ENCODE measurements at places on chromosomes 1 and 21. TPM values are rescaled to one million over a fixed set of nuclear protein-coding genes. Genes with fewer than 3 reads are reported as not detected.

FCRL6 gene
- not detected for total RNA-seq

ZNF669 gene
- 8.0 TPM for total RNA-seq

TFF1 gene
- total RNA-seq = not detected

TPRG1L gene
- total RNA-seq = 11.3 TPM

ITLN2 gene
- total RNA-seq = not detected

USH2A gene
- 3.2 TPM for total RNA-seq

MATN1 gene
- total RNA-seq = not detected

AXDND1 gene
- 1.5 TPM for total RNA-seq

TDRKH gene
- 1.7 TPM for total RNA-seq

DIO1 gene
- total RNA-seq = not detected

PBX1 gene
- total RNA-seq = 3.2 TPM

OR6N1 gene
- not detected for total RNA-seq

KCNQ4 gene
- total RNA-seq = under 0.01 TPM

CYYR1 gene
- total RNA-seq = not detected

CHIA gene
- total RNA-seq = not detected

NCMAP gene
- under 0.01 TPM for total RNA-seq

GFI1 gene
- total RNA-seq = under 0.01 TPM

HAO2 gene
- not detected for total RNA-seq

RBM11 gene
- total RNA-seq = 2.5 TPM

TRPM2 gene
- total RNA-seq = not detected

C2CD4D gene
- total RNA-seq = 0.36 TPM

NBPF6 gene
- 0.15 TPM for total RNA-seq

TMEM81 gene
- total RNA-seq = 1.5 TPM

ETNK2 gene
- 16.5 TPM for total RNA-seq

ABCG1 gene
- 0.15 TPM for total RNA-seq
